Stimulated activated CD8-positive, alpha-beta memory T cell treated with anti-CD3 and anti-CD28 coated beads, Interleukin-15, amount 100 ng/mL, for 1 hour (primary cell): ENCODE measurements at places on chromosomes 7 and 10.

DNA sequence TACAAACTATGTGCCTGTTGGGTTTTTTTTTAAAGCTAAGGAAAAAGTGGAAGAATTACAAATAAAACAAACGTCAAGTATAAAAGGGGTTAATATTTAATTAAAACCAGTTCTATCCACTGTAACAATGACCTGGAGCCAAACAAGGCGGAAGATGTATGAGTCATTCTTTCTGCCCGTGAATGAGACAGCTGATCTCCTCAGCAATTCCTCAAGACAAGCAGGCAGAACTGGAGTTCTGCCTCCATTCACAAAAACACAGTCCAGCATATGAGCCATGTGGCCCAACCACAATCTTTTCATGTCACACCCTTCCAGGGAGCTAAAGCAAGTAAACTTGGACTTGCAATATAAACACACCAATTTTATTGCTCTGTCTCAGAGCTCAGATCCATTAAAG, 8.4 kb downstream of the ETV1 start:
- DNase-seq: no peak

- DNase-seq: no peak
Observed at GRCh38 chr10:90407851-90408250, 450.0 kb downstream of the HTR7 start.

- DNase-seq: no peak
Observed at GRCh38 chr7:573933-574381, 54.3 kb upstream of the PDGFA start.

GRCh38 chr7:104927055-104927454, 87.0 kb upstream of the KMT2E start:
- DNase-seq: no peak

- no peak for DNase-seq
Observed at GRCh38 chr10:75672111-75672671, 240.8 kb downstream of the LRMDA start.

- no peak for DNase-seq
Observed at GRCh38 chr7:107998660-107999480, 4.1 kb downstream of the LAMB1 start.

DNA sequence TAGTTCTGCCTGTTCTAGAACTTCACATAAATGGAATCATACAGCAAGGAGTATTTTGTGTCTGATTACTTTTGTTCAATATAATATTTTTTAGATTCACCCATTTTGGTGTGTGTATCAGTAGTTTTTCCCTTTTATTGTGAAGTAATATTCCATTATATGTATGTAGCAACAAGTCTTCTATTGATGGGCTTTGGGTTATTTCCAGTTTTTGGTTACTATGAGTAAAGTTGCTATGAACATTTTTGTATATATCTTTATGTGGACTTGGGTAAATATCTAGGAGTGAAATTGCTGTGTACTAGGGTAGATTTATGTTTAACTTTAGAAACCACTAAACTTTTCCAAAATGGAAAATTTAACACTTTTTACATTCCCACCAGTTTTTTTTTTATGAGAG, 35.7 kb downstream of the ADK start:
- no peak for DNase-seq

DNA sequence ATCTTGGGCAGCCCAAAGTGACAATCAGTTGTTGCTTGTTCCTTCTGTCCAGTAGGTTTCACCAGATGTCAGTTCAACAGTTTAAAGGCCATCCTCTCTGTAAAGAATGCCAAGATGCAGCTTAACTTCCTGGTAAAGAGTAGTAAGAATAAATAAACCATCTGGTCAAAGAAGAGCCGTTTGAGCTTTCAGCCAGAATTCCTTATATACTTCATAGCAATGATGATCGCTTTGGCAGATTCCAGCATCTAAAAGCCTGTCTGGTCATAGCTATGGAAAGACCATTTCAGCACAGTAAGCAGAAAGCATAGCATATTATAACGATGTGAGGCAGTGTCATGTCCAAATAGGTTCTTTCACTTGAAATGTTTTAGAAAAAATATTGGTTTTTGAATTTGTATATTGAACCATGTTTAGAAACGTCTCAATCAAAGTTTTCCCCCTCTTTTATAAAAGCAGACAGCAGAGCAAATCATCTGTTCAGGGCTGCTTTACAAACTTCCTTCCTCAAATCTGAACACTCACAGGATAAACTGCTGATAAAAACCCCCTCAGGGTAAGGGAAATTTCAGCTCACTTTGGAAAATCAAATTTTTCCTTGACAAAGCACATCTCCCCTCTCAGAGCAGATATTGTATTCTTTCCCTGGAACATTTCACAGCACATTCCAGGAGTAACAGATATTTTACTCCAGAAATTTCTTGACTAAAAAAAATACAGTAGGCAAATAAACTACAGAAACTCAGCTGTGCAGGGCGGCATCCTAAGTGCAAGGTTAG, 184.1 kb downstream of the NOC3L start:
- no peak for DNase-seq
